ENCODE measurements at places on chromosomes 4 and X. TPM values are rescaled to one million over a fixed set of nuclear protein-coding genes. Genes with fewer than 3 reads are reported as not detected.

DNA sequence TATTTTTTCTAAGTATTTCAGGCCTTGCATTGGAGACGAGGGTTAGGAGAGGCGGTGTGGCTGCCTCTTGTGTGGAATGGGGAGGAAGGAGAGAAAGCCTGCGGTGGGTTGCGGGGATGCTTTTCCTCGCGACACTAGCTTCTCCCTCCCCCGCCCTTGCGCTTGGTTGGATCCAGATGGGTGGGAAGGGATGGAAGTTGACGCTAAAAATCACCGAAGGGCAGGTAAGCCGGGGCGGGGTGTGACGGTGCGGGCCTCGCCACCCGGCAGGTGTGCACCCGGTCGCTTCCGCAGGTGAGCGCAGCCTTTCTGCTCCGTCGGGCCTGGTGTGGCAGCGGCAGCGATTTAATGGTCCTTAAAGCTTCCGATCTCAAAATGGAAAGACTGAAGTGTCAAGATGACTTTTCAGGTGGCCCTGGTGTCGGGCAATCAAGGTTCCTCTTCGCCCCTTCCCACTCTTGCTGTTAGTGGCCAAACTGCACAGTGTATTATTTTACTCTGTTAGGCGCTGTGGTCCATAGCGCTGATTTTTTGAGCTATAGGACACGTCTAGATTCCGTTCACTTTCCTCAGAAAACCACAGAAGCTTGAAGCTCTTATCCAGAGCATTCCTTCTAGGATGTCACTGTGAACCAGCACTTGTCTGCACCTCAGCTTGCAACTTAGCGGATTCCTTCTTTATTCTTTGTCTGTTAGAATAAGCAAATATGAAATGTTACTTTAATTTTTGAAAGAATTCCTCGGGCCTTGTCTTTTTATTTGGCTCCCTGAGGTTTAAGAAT, 765 bp downstream of the ENOPH1 start:
- DNase-seq, result peak; percentile 52

DNA sequence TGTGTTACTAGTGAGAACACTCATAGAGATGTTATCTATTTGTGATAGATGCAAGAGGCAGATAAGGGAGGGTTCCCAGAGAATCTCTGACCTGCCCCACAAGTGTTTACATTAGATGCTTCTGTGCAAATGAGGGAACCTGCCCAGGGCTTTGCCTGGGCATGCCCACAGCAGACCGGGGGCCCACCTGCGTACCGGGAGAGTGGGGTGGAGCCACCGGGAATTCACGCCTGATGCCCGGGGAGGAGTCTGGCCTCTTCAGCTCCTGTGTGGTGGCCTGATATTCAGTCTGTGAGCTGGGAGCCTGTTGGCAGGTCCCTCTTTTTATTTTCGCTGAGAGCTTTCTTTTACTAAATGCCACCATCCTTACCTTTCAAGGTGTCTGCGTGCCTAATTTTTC, 155.7 kb downstream of the SNCA start:
- no peak for DNase-seq

GRCh38 chr4:54296548-54297203, 67.6 kb downstream of the PDGFRA start:
- no peak for DNase-seq

DNA sequence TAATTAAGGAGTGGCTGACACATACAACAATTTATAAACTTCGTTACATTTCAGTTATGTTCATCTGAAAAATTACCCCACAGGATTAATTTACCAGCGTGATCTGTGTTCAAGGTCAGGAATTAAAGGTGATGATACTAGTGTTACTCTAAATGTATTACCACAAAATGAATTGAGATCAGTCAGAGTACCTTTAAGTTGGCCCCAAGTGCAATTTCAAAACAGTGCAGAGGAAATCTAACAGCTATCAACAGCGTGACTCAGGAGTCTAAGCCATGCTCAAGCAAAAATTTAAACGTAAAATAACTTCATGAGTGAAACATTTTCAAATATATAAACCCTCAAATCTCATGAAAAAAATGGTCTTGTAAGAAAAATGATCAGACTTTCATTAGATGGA, 18.7 kb downstream of the ANTXR2 start:
- DNase-seq, result no peak

GRCh38 chr4:87758270-87758669, 41.1 kb upstream of the IBSP start:
- no peak for DNase-seq

GRCh38 chrX:13082206-13083065, 38.0 kb upstream of the FAM9C start:
- DNase-seq, result no peak

DNA sequence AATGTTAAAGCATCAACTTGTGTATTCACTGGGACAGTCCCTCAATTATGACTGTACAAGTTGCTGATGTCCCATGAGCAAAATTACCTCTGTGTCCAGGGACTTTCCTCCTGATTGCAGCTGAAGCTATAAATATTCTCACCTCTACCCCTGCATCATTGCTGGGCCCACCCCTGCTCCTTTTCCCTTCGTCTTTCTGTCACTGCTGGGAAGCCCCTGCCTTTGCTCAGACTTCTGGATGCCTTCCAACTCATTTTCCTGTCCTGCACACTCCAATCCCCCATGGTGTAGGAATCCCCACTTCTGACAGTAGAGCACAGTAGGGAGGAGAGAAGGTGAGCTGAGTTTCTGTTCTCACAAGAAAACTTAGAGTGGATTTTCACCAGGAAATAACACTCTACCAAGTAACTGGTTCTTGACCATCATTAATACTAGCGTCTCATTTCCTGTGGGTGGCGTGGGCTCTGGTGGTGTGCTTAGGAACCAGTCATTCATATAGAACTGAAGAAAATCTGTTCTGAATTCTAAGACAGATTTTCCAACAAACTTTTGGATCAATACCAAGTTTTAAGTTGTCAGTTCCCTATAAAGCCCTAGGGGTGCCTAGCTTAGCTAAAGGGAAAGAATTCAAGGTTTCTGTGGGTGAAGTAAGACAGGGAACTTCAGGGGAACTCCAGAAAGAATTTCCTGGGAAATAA, 136.2 kb upstream of the MED14 start:
- no peak for DNase-seq

Gene RPA4
- total RNA-seq, result 0.38 TPM

- DNase-seq, result no peak
These were observed 215.5 kb downstream of the PDGFC start for GRCh38 chr4:156756118-156756517.

Measured in esophagus squamous epithelium (tissue), 5 donors.